ENCODE measurements at places on chromosomes 1 and 21. TPM values are rescaled to one million over a fixed set of nuclear protein-coding genes. Genes with fewer than 3 reads are reported as not detected.

The NKAIN1 gene
- total RNA-seq: not detected

The PBX1 gene
- total RNA-seq: 8.7 TPM

The RSBN1 gene
- total RNA-seq: 6.8 TPM

The LCE1D gene
- not detected for total RNA-seq

The CHIT1 gene
- not detected for total RNA-seq

The EVA1B gene
- 132 TPM for total RNA-seq

The RHD gene
- not detected for total RNA-seq

DNA sequence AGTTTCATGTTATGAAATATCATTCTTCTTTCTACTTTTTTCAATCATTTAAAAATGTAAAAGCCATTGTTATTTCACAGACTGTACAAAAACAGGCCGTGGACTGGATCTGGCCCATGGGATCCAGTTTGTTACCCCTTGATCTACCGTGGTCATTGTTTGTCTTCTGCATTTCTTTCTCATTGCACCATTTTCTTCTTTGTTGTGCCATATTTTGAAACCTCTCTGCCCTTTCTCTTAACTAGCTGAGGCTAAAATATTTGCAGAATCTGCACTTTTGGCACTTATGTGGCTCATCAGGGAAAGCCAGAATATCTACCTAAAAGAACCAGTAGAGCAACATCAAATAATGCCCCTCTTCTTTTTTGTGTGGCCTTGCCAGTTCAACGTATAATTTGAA is 50.5 kb downstream of the DNAJC6 start:
- no peak for DNase-seq

GRCh38 chr21:36904093-36904666 is 62.3 kb downstream of the HLCS start:
- DNase-seq: no peak

DNA sequence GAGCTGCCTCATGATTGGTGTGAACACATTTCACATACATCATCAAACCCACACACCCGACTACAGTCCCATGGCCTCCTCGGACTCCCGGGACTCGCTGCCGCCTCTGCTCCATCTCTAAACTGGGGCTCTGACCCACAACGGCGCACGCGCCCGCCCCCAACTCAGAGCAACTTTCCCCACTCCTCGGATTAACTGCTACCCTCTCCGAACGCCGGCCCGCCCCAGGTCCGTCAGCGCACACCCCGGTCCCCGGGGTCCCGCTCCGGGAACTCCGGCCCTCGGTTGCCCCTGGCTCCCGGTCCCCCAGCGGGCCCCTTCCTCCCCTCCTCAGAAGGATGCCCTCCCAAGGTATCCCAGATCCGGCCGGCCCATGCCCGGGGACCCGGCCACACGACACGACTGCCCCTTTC is 740 bp downstream of the DSTYK start:
- no peak for DNase-seq

GRCh38 chr1:213083112-213083445 is 32.0 kb downstream of the RPS6KC1 start:
- DNase-seq: no peak

- DNase-seq: no peak
These were observed 330.9 kb downstream of the CHRM3 start for GRCh38 chr1:239717097-239717917.

- DNase-seq: no peak
These were observed 169.1 kb upstream of the EDN2 start for GRCh38 chr1:41653574-41653973.
